Epithelial cell of esophagus (primary cell): ENCODE measurements at places on chromosomes 12 and 14.
A peak's percentile ranks its signal among the peaks of the same experiment; 100 is the strongest.

DNA sequence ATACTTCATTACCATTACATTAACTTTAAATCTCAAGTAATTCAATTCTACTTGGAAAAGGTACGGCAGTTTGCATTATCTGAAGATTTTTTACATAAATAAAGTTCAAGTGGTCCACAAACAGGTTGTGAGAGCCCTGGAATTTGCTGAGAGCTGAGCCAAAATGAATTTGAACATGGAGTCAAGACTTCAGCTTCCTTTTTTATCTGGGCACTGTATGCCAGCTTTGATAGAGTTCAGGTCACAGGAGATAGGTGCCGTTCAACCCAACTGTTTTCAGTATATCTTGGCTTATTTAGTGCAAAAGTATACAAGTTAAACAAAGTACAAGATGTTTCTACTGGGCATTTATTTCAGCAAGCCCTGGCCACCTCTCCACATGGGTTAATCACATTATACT lies 28.8 kb downstream of the HNRNPC start:
- DNase-seq: no peak

DNA sequence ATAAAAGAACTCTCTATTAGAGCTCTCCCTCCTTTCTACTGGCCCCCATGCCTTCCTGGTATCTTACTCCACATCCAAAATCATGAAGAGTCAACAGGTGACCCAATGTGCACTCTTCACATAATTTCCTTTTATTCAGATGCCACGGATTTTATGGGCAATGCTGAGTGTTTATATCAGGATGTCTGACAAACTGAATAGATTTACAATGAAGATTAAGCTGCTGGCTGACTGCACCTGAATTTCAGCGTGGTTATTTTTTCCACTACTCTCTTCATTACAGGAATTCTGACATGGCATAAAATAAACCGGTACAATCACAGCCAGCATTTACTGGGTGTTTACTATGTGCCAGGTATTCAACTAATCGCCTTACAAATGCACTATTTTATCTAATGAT lies 29.4 kb upstream of the CERS5 start:
- DNase-seq: no peak

DNA sequence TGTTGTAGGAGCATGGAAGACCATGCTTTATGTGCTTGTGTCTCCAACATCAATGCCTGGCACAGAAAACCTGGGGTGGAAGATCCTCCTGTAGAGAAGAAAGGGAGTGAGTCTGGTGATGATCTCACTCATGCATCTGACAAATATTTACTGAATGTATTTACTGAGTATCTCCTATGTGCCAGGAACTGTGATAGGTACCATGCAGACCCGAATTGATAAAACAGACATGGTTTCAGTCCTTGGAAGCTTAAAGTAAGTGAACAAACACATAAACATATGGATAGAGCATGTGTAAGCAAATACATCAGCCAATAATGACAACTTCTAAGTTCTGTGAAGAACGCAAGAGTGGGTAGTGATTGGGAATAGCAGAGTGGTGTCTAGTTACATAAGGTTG lies 117.0 kb upstream of the CCDC198 start:
- DNase-seq: no peak

DNA sequence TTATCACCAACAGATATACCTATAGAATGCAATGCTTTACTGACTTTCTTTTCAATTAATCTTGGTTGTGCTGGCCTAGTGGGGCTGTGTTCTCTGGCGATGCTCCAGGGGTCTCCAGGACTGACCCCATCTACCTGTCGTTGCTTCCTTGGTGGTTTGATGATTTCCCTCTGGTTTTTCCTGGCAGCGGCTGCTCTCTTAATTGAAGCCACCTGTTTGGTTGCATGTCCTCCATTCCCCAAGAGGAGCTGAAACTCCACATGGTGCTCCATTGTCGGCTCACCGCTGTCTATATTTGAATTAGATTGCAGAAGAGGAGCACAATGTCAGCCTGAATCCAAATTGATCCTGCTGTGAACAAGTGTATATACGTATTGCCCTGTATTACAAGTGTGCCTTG lies 7.1 kb upstream of the IFNG-AS1 start:
- DNase-seq: no peak

DNA sequence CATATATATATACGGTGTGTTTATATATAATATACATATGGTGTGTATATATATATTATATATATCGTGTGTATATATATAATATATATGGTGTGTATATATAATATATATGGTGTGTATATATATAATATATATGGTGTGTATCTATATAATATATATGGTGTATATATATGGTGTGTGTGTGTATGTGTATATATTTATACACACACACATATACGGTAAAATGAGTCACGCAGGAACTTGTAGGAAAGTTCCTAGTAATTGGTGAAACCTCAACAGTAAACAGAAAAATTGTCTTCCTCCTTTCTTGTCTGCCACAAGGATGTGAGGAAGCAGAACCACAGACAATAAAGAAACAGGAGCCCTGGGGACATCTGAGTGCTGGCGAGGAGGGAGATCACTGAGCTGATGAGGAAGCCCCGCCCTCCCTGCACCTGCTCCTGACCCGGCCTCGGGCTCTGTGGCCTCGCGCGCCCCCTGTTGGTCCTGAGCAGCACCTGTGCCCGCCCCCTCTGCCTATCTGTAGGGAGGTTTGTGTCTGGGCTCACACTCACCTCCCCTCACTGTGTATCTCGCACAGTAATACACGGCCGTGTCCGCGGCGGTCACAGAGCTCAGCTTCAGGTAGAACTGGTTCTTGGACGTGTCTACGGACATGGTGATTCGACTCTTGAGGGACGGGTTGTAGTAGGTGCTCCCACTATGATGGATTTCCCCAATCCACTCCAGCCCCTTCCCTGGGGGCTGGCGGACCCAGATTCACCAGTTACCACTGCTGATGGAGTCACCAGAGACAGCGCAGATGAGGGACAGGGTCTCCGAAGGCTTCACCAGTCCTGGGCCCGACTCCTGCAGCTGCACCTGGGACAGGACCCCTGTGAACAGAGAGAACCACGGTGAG lies 1079.4 kb downstream of the TMEM121 start:
- no peak for DNase-seq

DNA sequence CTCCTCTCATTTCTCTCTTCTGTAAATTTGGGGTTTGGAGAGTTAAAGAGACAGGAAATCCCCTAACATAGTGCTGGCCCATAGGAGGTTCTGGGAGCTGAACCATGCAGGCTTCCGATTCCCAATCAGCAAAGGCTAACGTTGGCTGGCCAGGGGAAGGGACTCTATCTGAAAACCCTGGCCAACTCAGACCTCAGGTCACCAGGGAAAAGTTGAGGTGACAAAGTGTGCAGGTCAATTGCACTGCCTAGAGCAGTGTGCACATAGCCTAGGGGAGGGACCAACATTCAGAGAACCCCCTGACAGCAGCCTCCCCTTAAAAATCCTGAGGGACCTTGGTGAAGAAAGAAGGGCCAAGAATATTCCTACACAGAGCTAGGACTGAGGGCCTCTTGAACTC lies 38.9 kb downstream of the TTC7B start:
- no peak for DNase-seq

GRCh38 chr12:29176941-29177340 lies 27.9 kb downstream of the FAR2 start:
- no peak for DNase-seq

- DNase-seq: no peak
Measured at GRCh38 chr12:85405262-85405661, 125.2 kb downstream of the ALX1 start.

GRCh38 chr14:42909659-42910058 lies 1303.0 kb downstream of the LRFN5 start:
- DNase-seq: no peak

DNA sequence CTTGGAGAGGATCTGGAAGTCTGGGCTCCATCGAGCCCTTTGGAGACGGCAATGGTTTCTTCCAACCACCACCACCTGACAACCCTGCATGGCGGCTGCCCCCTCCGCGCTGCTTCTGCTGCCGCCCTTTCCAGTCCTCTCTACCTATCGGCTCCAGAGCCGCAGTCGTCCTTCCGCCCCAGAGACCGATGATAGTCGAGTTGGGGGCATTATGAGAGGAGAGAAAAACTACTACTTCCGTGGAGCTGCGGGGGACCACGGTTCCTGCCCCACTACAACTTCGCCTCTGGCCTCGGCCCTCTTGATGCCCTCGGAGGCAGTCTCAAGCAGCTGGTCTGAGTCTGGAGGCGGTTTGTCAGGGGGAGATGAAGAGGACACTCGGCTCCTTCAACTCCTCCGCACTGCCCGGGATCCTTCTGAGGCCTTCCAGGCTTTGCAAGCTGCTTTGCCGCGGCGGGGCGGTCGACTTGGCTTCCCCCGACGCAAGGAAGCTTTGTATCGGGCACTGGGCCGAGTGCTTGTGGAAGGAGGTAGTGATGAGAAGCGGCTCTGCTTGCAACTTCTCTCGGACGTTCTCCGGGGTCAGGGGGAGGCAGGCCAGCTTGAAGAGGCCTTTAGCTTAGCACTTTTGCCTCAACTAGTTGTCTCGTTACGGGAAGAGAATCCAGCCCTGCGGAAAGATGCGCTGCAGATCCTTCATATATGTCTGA lies 499 bp downstream of the TOGARAM1 start:
- DNase-seq: peak; percentile 49

GRCh38 chr12:91311081-91311480 lies 128.5 kb upstream of the DCN start:
- DNase-seq: no peak

- DNase-seq: no peak
Measured at GRCh38 chr12:40208707-40209446, 15.9 kb upstream of the LRRK2 start.

DNA sequence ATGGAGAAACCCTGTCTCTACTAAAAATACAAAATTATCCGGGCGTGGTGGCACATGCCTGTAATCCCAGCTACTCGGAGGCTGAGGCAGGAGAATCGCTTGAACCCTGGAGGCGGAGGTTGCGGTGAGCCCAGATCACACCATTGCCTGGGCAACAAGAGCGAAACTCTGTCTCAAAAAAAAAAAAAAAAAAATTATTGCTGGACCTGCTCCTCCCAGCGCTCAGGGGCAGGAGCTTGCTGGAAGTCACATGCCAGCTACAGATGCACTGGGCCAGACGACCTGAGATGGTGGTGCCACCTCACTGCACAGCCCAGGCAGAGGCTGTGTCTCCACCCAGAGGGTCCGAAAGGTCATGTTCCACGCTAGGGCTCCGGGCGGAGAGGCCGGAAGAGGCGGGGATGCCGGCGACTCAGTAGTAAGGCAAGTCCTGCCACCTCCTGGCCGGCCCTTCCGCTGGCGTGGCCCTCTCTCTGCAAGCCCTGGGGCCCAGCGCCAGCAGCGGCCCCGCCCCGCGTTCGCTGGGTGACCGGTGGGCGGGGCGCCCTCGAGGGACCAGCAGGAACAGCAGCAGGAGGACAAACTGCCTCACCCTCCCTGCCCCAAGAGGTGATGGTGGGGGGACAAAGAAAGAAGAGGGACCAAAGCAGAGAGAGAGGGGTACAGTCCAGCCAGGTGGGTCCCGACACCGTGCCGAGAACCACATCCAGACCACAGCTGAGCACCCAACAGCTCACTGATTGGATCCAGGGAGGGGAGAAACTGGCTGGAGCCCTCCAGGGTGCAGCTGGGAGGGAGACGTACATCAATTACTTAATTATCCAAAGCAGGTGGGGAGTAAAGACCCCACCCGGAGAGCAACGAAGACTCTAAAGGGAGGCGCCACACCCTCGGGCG lies 3.6 kb upstream of the RHOF start:
- peak; percentile 54 for DNase-seq

GRCh38 chr14:90697577-90698206 lies 118.5 kb downstream of the TTC7B start:
- DNase-seq: peak; percentile 81

DNA sequence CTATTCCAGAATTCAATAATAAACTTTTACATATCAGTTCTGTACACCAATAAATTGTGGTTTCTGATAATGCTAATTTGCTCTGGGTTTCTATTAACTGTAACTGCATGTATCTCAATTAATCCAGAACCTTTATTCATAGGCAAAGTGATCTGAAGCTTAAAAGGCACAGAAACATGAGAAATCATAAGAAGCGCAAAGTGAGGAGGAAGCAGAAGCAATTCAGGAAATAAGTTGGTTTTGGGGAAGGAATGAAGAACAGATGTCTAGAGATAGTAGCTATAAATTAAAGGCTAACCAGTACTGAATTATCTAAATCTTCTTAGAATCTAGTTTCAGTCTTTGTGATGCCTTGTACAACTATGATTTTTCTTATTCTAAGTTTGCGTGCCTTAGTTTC lies 24.6 kb downstream of the KERA start:
- DNase-seq: no peak

GRCh38 chr12:11823043-11823442 lies 173.6 kb downstream of the ETV6 start:
- no peak for DNase-seq

GRCh38 chr14:104637546-104638003 lies 33.0 kb upstream of the TMEM179 start:
- no peak for DNase-seq

- DNase-seq: no peak
Measured at GRCh38 chr14:101501858-101502615, 59.3 kb upstream of the DIO3 start.

DNA sequence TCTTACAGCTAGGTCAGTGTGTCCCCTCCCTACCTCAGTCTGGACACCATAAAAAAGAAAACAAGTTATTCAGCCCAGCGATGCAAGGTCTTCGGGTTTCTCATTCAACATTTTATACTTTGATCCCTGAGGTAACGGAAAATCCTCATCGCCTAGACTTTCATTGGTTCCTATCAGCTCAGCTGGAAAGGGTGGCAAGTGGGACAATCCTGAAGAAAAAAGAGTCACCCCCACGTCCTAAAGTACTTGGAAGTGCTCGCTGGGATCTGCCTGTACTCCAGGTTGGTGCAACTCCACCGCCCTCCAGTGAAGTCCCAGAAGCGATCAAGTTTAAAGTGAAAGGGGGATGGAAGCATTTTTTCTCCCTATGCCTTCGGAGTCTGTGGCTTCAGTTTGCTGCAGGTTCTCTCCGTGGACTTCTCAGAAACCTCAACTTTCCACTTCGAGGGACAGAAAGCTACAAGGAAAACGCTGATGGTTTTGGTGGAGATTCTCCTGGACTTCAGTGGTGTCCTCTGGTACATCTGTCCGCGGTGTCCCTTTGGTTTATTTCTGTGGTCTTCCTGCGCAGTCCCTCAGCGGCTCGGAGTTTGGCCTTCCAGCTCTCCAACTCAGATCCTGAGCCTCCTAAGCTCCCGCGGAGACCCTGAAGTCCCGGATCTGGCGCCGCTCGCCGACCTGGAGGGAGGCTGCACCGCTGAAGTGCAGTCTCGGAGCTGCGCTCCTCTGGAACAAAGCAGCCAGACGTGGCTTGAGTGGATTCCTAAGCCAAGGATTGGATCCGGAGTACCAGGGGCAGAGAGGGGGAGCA lies 1.8 kb upstream of the LRFN5 start:
- no peak for DNase-seq

GRCh38 chr14:83974647-83975163 lies 1555.2 kb upstream of the FLRT2 start:
- no peak for DNase-seq

DNA sequence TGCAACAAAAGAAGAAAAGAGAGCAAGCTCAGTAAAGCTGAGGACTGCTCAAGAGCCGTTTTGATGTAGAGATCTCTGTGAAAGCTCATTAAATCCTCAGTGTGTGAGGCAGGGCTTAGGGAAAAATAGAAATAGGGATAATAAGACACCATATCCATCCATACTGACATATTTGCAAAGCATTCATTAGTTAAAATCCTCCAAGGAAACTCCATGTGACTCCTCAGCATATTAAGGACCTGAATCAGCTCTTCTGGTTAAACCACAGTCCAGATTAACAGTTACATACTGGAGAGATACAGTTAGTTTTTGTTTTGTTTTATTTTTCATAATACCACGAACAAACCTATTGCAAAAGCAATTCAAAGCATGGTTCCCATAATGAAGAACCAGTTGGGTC lies 288.2 kb downstream of the PAWR start:
- DNase-seq: no peak

- DNase-seq: no peak
Measured at GRCh38 chr12:77599782-77600467, 230.8 kb upstream of the NAV3 start.
